T-helper 17 cell (primary cell): ENCODE measurements at places on chromosomes 1 and 21.

GRCh38 chr1:208835097-208835463 lies 590.9 kb upstream of the PLXNA2 start:
- no peak for DNase-seq

GRCh38 chr1:35507947-35508346 lies 49.3 kb downstream of the KIAA0319L start:
- no peak for DNase-seq

DNA sequence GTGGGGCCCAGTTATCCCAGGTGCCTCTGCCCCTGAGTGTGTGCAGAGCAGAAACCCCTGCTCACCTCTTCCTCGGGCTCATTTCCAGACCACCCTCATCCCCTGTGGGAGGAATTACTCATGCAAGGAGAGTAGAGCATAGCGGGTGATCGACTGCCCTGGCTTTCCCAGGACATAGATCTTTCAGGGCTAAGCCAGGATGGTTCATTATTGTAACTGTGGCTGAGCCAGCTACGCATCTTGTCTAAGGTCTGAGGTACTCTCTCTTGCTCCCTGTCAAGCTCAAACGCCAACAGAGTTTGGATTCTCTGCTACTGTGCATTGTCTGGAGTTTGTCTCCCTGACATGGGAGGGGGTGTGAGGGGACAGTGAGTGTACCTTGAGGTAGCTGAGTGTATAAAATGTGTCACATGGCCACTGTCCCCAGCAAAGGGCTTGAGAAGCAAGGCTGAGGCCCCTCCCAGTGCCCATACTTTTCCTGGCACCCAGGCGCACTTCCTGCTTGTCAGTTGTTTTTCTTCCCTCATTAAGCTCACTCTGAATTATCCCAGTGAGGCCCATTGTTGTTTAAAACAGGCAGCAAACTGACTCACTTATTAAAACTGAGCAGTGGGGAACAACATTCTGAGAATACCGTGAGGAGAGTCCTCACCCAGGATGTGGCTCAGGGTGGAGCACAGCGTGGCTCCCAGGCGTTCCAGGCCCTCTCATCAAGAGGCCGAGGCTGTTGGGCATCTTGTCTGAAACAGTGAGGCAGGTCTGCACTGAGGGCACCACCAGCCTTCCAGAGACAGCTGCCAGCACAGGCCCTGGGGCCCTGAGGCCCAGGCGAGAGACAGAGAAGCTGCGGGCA lies 92.9 kb downstream of the LAMC2 start:
- DNase-seq = no peak

DNA sequence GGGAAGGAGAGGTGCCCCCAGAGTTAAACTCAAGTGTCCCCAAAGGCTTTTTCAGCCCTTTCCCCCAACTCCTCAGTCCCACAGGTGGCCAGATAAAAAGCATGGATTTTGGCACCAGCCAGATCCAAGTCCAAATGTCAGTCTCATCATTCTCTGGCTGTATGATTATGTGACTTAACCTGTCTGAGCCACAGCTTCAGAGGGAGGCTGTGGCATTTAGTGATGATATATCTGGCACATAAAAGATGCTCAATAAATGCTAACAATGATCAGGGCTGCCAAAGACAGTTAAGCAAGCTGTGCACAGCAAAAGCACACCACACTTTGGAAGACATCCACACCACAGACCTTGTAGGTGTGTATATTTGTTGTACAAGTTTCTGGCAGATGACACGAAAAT lies 5.6 kb upstream of the PADI3 start:
- no peak for DNase-seq

GRCh38 chr1:44827197-44828002 lies 15.7 kb downstream of the PTCH2 start:
- DNase-seq = no peak

- DNase-seq = no peak
Measured at GRCh38 chr21:23887725-23888306, 1719.5 kb downstream of the MRPL39 start.

DNA sequence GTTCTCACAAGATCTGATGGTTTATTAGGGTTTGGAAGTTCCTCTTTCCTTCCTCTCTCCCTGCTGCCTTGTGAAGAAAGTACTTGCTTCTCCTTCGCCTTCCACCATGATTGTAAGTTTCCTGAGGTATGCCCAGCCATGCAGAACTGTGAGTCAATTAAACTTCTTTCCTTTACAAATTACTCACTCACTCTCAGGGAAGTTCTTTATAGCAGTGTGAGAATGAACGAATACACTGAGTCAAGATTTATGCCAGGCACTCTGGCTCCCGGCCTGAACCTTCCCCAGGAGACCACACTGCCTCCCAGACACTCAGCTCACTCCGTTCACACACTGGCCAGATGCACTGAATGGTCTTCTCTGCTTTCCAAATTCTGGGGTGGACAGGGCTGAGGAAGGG lies 308.3 kb upstream of the AJAP1 start:
- no peak for DNase-seq

GRCh38 chr1:100038660-100039287 lies 69.0 kb downstream of the SLC35A3 start:
- peak; percentile 44 for DNase-seq

DNA sequence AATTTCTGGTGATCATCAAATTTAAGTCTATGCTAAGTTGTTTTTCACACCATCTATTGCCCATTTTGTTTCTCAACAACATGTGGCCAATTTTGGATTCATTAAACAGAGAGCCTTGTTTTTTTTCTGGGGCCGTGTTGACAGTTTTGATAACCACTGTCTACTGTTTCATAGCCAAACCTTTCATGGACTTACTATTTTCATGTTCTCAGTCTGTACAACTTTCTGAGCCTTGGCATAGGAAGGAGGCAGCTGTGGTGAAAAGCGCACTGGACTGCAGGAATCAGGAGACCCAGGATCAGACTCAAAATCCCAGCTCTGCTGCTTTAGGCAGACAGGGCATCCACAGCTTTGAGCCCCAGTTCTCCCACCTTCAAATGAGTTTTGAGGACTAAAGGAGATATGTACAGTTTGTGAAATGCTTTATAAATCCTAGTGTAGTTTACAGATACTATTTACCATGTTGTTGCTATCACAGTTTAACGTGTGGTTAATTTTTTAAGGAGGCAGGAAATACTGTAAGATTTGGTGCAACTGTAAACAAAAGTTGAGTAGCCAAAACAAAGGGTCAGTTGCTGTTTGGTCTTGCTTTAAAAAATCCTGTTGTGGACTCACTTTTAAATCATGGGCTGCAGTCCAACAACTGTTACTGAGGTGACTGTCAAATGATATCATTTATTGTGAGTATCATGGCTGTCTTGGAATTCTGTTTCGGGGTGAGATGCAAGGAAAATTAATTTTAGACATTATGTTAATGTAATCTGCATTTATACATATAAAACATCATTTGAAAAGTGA lies 2.9 kb downstream of the MACO1 start:
- DNase-seq = no peak

GRCh38 chr1:11858968-11859871 lies 475 bp upstream of the NPPB start:
- peak; percentile 49 for DNase-seq

GRCh38 chr21:28793043-28793442 lies 199.6 kb downstream of the LTN1 start:
- no peak for DNase-seq

- DNase-seq = no peak
Measured at GRCh38 chr1:180916012-180916770, 3.5 kb downstream of the KIAA1614 start.
